AML-193 (cell line): ENCODE measurements at places on chromosomes 2 and 18.

- DNase-seq, result no peak
Observed at GRCh38 chr2:64612575-64613195, 41.0 kb downstream of the SERTAD2 start.

- no peak for DNase-seq
Observed at GRCh38 chr2:221943076-221943810, 355.6 kb downstream of the PAX3 start.

DNA sequence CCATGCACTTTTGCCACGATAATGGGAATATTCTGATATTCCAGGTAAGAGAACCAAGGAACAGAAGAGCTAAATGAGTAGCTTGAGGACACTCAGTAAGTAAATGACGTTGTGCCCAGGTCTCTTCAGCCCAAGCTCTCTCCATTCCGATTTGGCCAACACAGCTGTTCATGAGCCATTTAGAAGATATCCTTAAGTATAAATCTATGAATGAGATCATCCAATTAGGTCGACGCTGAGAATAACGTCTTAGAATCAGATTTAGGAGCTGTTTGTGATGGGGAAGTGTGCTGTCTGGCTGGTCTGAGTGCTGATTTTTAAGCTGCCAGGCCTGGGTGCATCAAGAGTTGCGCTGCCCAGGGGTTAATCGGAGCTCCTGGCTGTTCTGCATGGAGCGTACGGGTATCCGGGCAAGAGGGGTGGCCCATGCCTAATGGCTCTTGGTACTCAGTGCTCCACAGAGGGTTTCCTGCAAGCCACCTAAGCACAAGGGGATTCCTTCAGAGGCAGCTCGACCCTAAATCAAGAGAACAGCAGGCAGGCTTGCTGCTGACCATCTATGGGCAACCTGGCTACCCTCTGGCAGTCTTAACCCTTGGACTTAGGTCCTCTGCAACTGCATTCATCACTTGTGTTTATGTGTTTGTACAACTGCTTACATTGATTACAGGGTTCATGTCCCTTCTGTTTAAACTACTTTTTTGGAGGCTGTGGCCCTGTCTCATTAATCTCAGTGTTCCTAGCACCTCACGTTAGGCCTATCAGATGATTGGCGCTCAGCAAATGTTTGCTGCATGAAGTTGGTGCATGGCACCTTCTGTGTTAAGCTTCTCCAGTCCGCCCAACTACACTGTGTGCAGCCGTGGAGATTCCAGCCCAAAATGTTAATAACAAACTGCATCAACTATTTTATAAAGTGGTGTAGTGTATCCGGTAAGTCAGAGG, 31.9 kb downstream of the SOX11 start:
- no peak for DNase-seq

- DNase-seq, result no peak
Observed at GRCh38 chr18:56445422-56445821, 193.0 kb downstream of the TXNL1 start.

GRCh38 chr2:94999431-94999883, 26.1 kb upstream of the MAL start:
- no peak for DNase-seq

- DNase-seq, result no peak
Observed at GRCh38 chr2:5690718-5691220, 1.4 kb upstream of the SOX11 start.

DNA sequence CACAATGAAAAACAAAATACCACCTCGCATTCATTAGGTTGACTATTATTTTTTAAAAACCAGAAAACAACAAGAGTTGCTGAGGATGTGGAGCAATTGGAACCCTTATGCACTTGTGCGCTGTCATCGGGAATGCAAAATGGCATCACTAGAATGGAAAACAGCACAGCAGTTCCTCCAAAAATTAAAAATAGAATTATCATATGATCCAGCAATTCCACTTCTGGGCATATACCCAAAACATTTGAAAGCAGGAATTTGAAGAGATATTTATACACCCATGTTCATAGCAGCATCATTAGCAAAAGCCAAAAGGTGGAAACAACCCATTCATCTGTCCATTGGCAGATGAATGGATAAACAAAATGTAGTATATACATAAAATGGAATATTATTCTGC, 11.9 kb upstream of the NMUR1 start:
- DNase-seq, result no peak

DNA sequence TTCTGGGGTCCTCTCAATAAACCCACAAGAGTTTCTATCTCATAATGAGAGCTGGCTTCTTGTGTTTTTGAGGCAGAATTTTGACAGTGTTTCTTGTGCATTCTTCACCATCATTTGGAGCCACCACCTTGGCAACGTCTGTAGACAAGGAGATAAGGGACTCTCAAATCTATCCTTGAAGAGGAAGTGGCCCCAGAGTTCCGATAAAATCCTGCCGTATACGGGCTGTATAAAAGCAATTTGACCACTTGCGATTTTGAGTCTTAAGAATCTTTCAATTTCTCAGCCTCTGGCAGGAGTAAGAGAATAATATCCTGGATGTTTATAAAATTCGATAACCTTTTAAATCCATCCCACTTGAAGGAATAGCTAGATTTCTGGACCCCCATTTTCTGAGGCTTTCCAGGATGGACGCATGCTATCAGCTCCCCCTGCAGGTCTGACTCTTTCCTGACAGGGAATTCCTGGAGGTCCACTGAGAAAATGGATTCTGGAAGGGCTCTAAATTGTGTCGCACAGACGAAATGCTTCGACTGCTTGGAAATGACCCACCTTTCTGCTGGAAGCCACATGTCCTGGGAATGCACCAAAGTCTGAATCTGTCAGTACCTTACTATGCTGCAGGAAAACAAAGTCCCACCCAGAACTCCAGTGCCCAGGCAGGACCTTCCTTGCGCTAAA, 54.1 kb downstream of the E2F6 start:
- no peak for DNase-seq

DNA sequence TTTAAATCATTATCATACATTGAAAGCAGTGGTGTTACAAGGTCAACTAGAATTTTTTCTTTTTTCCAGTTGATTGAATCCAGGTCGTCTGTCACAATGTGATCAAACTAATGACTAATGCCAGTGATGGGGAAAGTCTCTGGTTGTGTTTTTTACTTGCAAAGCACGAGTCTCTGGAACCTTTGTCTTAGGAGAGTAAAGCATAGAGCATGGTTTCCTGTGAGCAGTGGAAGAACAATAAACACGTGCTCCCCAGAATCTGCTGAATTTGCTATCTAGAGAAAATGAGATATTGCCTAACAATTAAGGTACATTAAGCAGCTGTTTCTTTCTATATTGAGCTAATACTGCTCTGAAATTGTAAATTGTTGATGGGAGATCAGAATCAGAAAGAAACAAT, 1332.4 kb upstream of the TMEFF2 start:
- no peak for DNase-seq

DNA sequence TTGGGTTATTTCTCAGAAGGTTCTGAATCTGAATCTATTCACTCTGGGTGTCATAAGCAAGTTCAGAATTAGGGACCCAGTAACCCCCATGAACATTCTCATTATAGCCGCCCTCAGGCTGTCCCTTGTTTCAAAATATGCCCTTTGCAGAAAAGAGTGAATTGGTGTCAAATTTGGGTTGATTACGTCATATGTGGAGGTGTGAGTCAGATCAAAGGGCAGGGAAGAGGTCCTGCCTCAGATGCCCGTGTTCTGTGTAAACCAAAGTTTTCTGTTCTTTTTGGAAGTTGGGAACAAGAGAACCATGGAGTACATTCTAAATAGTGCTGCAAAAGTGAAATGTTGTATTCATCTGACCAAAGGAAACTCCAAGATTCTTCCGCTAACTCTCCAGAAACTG, 5.8 kb downstream of the FAM110C start:
- no peak for DNase-seq

GRCh38 chr2:228841877-228842276, 429.2 kb downstream of the PID1 start:
- DNase-seq, result no peak
